Smooth muscle cell of the brain vasculature (primary cell): ENCODE measurements at places on chromosomes 12 and 14.
A peak's percentile ranks its signal among the peaks of the same experiment; 100 is the strongest.

DNA sequence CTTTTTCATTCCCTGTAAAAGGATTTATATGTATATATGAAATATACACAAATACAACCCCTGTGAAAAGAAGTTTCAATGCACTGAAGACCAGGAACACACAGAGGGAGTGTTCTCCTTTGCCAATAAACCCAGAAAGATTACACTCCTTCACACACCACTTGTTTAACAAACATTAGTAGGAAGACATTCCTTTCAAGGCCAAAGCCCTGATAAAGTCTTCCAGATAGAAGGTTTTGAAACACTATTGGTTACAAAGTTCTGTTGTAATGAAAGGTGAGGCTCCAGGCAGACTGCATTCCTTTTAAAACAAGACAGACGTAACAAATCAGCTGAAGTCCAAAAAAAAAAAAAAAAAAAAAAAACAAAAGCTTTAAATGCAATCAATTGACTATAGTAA, 81.0 kb downstream of the PTPN21 start:
- DNase-seq, result no peak

DNA sequence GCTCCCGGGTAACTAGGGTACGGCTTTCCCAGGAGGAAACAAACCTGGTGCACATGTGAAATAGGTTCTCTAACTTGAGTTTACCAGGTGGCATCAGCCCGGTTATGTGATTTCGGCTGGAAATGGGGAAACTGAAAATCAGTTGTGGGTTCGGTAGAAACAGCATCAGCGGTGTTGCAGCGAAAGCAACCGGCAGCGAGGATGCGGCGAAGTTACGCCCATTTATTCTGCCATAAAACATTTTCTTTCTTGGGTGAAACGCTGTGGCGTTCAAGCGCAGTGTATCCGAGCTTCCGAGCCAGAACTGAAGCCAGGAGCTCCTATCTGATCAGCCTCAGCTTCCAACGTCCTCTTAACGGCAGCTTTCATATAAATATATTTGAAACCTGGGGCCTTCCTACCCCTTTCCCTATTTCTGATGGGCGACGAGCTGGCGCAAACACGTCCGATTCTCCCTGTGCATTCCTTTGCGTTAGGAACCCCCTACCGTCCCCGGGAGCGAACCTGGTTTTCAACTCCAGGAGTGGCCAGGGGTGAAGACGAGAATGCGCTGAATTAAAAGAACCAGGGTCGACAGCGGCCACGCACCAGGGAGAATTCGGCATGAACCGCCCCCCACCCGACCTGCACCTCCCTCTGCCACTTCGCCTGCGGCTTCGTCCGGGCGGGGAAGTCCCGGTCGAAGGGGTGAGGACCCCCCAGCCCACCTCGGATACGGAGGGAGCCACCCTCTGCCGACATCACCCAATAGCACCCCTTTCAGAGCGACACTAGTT, 1.6 kb downstream of the DPF3 start:
- DNase-seq, result no peak

DNA sequence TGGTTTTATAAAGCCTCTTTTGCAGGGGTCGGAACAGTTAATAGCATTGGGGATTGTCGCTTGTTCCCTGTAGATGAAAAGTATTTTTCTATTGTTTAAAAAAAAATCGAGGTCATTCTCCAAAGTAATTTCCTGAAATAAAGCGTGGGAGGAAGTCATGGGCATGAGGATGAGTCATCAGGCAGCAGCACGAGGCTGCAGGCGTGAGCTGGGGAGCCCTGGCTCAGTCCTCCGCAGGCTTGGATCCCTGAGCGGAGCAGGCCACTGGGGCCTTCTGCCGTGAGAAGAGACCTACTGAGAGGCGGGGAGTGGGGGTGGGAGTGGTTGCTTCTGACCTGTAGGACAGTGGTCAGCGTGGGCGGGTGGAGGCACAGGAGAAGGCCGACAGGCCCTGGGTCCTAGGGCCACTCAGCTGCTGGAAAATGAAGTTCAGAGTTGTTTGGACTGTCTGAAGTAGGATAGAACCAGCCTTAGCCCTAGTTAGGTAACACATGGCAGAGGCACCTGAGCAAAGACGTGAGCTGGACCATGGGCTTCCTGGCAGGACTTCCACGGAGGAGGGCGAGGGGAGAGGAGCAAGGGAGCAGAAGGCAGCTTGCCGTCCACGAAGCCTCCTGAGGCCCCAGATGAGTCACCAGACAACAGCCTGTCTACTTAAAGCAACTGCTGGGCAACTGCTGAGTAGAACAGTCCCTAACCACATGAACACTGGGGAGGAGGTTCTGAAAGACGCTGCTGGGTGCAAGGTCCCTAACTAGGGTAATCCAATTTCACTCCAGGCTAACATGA, 21.1 kb upstream of the LGALS3 start:
- peak; percentile 95 for DNase-seq

- no peak for DNase-seq
These were observed 97.8 kb downstream of the BCL11B start for GRCh38 chr14:99174081-99174769.

GRCh38 chr12:20272801-20273200, 95.5 kb upstream of the PDE3A start:
- no peak for DNase-seq

- DNase-seq, result no peak
These were observed 208.9 kb downstream of the SYNE2 start for GRCh38 chr14:64061706-64062105.

- DNase-seq, result no peak
These were observed 219.3 kb downstream of the TRHDE start for GRCh38 chr12:72491426-72491825.

DNA sequence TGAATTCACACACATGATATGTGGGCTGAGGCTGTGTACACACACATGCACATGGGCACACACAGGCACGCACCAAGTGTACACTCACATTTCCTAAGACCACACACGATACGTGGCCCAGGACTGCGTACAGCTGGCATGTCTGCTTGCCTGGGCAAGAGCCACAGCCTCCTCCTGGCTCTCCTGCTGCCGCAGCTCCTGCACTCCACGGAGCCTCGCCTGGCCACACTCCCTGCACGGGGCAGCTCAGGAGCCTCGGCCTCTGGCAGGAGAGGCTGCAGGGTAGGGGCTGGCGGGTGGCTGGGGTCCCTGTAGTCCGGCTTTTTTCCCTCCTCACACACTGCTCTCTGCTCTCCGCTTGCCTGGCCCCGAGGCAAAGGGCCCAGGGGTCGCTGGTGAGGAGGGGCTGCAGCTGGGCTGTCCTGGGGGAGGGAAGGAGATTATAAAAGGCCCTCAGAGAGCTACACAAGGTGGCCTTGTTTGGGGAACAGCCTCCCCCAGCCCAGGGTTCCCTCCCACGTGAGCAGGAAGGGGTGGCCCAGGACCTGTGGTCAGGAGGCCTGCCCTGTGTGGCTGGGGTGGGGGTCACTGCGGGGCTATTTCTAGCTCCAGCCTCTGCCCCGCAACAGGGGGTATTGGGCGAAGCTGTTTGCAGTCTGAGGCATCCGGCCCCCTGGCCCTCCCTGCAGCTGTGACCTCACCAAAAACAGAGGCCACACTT, 89.0 kb upstream of the SFSWAP start:
- DNase-seq, result no peak

GRCh38 chr14:26276757-26277156, 321.1 kb downstream of the NOVA1 start:
- DNase-seq, result no peak

GRCh38 chr12:94721173-94721572, 70.8 kb upstream of the TMCC3 start:
- no peak for DNase-seq

GRCh38 chr14:72699852-72700257, 194.0 kb downstream of the DPF3 start:
- DNase-seq, result no peak

DNA sequence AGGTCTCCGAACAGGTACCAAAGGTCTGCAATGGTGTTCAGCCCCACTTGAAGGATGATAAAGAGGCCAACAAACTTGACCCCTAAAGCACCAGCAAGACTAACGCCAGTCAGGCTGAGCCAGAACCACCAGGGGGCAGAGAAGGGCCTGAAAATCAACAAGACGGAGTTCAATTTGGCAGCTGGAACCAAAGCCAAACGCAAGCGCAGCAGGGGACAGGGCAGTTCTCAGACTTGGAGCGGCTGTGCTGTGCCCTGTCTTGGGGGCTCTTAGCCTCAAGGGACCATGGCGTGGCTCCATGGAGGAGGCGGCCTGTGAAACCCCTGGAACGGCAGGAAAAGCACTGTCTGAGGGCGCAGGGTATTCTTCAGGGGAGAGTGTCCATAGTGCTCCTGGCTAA, 19.6 kb downstream of the POMT2 start:
- peak; percentile 78 for DNase-seq

DNA sequence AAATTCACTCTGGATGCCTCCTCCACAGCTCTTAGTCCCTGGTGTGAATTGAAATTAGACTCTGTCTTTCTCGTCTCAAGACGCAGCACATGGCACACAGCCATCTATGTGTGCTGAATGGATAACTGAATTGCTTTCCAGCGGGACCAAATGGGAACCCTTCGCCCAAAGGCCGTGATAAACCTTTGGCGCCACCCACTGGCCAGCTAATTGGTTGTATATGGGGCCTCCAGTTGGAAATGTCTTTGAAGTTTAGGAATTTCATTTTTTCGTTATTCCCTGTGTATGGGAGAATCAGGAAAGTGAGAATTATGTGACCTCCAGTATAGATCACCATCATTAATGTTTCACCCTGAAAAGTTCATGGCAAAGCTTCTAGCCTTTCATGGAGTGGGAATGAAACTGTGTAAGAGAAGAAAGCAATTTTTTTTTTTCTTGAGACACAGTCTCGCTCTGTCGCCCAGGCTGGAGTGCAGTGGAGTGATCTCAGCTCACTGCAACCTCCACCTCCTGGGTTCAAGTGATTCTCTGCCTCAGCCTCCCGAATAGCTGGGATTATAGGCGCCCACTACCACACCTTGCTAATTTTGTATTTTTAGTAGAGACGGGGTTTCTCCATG, 9.8 kb upstream of the HSP90AA1 start:
- DNase-seq, result peak; percentile 32

DNA sequence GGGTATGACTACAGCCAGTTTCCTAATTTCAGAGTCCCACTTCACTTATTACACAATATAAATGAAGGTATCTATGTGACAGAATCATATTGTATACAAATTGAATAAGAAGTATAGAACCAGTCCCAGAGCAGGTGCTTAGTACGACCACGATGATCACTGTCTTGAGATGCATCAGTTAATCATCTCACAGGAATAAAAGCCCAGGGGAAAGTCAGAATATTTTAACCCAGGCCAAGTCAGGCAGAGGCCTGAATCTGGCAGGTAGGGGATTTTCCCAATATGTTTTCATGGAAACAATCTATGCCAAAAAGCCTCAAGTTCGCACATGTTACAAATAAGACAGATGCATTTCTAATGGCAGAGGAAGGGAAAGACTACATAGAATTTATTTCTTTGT, 758.4 kb downstream of the BCL11B start:
- no peak for DNase-seq

GRCh38 chr12:1395421-1395955, 198.9 kb downstream of the FBXL14 start:
- no peak for DNase-seq

DNA sequence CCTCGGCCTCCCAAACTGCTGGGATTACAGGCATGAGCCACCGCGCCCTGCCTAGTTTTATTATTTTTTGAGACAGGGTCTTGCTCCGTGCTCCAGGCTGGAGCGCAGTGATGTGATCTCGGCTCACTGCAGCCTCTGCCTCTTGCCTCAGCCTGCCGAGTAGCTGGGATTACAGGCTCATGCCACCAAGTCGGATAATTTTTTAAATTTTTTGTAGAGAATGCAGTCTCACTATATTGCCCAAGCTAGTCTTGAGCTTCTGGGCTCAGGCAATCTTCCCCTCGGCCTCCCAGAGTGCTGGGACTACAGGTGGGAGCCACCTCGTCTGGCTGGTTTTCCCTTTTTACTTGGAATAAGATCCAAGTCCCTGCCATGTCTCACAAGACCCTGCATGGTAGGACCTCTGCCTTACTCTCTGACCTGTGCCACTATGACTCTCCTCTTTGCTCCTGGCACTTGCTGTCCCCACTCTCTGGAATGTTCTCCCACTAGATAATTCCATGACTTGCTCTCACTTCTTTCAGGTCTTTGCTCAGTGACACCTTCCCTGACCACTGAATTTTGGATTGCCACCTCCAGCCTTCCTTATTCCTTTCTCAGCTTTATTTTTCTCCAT, 7.7 kb upstream of the RARG start:
- no peak for DNase-seq

- DNase-seq, result no peak
These were observed 19.5 kb upstream of the SERPINA1 start for GRCh38 chr14:94407906-94408305.

GRCh38 chr14:39491134-39491571, 58.9 kb upstream of the FBXO33 start:
- DNase-seq, result peak; percentile 17

DNA sequence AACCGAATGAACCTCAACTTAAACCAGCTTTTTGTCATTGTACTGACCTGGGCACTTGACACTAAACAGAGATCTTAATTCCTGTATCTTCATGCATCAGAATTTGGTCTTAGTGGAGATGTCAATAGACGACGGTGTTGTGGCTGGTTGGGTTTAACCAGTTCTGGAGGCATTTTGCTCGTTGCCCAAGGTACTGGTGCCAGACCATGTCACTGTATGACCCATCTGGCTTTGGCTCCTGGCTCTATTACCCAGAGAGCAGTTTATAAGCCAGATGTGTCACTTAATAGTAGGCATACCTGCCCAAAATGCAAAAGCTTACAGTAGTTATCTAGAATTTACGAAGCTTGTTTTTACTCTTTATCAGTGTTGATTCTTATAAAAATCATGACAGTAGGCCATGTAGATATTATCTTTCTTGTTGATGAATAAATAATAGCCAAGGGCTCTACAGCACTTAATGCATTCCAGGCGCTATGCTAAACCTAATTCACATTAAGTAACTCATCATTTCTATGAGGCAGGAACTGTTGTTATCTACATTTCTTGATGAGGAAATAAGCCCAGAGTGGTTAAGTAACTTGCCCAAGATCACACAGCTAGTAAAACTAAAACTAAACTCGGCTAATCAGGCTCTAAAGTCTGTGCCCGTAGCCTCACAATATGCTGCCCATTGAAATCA, 179.7 kb upstream of the HIF1A start:
- DNase-seq, result no peak

DNA sequence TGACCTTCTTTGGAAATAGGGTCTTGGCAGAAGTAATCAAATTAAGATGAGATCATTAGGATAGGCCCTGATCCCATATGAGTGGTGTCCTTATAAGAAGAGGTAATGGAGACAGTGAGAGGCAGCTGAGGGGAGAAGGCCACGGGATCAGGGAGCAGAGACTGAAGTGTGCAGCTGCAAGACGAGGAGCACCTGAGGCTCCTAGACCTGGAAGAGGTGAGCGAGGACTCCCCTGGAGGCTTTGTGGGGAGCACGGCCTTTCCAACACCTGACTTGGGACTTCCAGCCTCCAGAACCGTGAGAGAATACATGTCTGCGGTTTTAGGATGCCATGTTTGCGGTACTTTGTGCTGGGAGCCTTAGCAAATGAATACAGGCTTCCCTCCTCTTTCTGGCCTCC, 37.5 kb downstream of the LRTM2 start:
- DNase-seq, result no peak

DNA sequence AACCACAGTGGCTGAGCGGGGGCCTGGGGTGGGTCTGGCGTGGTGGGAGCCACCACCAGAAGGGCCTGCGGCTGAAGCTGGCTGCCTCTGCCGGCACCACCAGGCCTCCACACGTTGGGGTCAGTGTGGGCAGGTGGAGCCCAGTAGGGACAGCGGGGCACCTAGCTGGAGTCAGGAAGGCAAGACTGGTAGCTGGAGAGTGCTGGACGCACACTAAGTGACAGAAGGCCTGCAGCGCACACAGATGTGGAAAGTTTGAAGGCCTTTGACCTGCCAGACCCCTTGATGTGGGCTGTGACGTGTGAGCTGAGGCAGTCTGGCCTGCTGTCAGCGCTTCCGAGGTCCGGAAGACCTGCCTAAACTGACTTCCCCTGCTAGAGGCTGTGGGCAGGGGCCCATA, 26.3 kb downstream of the RIN3 start:
- DNase-seq, result no peak
